ENCODE measurements at places on chromosomes 2 and 18.

DNA sequence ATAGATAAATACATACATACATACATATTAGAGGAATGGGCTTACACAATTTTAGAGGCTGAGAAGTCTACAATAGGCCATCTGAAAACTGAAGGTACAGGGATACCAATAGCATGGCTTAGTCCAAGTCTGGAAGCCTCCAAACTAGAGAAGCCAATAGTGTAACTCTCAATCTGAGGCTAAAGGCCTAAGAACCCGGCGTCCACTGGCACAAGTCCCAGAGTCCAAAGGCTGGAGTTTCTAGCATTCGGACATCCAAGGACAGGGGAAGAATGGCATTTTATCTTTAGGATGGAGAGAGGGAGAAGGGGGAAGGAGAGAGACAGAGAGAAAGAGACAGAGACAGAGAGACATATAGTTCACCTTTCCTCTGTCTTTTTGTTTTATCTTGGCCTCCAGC is 63.7 kb upstream of the SYT4 start:
- no peak for DNase-seq

- DNase-seq: no peak
Observed at GRCh38 chr18:55934821-55935220, 346.8 kb upstream of the TCF4 start.

DNA sequence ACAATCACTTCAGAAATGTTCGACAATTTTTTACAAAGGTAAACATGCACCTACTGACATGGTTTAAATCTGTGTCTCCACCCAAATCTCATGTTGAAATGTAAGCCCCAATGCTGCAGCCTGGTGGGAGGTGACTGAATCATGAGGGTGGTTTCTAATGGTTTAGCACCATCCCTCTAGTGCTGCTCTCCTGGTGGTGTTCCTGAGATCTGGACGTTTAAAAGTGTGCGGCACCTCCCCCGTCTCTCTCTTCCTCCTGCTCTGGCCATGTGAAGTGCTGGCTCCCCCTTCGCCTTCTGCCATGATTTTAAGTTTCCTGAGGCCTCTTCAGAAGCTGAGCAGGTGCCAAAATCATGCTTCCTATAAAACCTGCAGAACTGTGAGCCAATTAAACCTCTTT is 28.3 kb downstream of the MAP3K2 start:
- no peak for DNase-seq

- DNase-seq: no peak
Observed at GRCh38 chr2:101204400-101205115, 48.1 kb upstream of the CNOT11 start.

DNA sequence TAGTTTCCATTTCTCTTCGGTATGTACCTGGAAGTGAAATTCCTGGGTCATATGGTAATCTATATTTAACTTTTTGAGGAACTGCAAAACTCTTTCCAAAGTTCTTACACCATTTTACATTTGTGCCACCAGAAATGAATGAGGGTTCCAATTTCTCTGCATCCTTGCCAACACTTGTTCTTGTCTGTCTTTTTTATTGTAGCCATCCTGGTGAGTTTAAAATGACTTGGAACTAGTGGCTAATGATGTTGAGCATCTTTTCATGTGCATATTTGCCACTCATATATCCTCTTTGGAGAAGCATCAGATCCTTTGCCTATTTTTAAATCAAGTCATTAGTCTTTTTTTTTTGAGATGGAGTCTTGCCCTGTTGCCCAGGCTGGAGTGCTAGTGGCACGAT is 59.4 kb downstream of the MALT1 start:
- no peak for DNase-seq

DNA sequence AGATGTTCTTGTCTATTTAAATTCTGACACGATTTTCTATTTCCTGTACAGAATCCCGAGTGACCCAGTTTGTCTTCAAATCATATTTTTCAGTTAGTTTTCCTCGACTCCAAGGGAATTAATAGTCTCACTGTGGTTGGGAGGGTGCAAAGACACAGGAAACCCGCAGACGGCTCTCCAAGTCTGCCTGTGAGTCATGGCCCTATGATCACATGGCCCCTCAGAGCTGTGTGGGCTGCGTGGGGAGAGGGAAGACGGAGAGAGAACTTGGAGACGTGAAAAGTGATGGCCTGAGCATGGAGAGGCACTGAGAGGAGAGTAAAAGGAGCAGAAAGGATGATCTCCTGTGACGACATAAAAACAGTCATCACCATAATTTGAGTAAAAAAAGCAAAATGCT is 989.9 kb downstream of the DCDC2C start:
- no peak for DNase-seq

GRCh38 chr2:231348704-231349373 is 46.7 kb upstream of the B3GNT7 start:
- no peak for DNase-seq

DNA sequence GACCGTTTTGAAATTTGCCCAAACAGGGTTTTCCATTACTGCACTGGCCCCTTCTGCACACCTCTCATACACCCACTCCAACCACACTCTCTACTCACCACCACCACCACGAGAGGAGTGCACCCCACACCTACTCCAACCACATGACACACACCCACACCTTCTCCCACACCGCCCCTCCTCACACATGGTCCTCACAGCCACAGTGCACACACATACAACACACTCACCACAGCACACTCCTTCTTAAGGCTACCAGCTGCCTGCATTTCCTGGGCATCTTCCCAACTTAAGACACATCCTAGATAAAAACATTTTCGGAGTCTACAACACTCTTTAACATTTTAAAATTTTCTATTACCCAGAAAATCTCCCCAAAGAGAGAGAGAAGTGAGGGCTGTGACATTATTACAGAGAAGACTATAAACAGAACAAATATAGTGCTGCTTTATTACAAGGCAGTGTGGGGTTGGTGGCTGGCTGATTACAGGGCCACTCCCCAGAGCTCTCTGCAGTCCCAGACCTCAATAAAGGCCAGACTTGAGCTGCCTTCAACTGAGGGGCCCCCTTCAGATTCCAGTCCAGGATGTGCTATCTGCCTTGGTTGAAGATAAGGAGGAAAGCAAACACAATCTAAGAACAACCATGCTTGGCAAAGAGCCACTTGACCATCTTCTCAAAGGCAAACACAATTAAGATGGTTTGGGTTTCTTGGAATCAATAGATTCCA is 36.1 kb downstream of the NHEJ1 start:
- no peak for DNase-seq

DNA sequence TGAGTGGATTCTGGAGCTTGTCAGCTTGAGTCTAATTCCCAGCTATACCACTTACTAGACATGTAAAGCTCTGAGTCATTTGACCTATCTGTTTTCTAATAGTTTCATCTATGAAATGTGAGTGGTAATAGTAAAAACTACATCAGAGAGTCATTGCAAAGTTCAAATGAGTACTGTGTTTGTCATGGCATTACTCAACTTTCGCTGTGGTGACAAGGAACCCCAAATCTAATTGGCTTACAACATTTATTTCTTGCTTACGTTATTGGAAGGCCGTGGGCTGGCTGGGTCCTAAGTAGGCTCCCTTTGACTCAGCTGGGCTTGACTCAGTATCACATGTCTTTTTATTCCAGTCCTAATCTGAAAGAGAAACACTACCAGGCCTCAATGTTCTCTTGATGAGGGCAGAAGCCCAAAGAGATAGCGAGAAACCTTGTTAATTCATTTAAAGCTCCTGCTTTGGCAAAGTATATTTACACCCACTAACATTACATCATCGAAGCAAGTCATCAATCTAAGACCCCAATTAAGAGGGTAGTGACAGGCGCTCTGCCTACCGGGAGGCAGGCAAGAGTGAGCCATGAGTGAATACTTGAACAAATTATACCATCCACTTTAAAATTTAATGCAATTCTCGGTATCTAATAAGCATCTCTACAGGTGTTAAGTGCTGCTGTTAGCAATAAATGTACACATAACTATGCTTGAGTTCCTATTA is 431.8 kb upstream of the SPHKAP start:
- DNase-seq: no peak

DNA sequence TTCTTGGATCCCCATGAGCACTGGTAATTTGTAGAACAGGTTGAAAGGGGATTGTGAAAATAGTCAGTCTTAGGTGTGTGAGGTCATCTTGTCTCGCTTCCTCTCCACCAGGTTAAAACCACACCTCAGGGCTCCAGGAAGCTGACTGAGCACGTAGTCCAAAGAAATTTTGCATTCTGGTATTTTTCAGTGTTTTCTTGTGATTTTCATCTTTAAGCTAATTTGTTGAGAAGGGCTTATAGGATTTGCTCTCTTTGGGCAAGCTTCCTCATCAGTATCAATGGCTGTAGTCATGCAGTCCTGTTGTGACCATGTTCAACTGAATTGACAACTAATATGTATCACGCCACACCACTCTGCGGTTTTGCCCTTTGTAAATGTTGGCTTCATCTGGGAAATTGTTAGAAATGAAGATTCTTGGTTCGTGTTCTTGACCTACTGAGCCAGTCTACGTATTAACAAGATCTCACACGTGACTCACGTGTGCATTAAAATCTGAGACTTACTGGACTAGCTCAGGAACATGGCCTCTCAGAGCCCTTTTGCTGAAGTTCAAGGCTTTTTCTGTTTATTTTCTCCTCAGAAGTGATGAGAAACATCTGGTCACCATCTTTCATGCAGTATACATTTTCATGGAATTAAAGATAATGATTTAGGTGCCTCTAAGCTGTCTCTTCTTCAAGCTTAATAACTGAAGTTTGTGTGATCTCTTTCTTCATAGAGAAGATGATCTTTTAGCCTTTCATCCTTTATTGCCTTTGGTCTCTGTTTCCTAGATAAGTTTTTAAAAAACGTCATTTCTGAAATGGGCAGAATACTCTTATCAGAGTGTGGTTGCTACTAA is 32.8 kb downstream of the FMNL2 start:
- DNase-seq: no peak

- DNase-seq: no peak
Observed at GRCh38 chr2:184527058-184527457, 71.3 kb upstream of the ZNF804A start.

- no peak for DNase-seq
Observed at GRCh38 chr2:189291460-189291859, 111.9 kb upstream of the COL5A2 start.

DNA sequence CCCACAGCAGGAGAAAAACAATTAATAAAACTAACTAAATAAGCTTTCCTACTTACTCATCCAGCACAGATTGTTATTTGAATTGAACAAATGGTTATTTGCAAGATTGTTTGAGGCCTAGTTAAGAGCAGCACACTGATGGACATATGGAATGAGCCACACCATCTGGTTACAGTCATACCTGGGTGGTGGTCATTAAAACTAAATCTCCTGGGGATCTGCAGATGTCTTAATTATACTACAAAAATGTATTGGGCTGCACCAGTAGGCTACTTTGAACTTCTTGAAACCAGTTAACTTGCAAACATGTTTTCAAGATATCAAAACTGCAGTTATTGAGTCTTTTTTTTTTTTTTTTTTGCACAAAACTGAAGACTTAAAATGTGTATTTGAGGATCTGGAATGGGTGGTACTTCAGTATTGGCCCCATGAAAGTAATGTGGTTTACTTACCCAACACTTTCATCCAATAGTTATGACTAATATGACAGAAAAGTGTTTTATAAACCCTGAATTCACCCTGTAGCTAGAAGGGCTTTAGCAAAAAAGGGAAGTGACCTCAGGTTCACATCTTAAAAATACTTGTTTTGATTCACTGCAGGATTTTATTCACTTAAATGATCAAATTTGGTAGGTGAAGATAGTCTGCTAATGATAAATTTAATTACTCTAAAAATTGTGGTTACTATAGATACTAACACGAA is 10.8 kb downstream of the AGFG1 start:
- no peak for DNase-seq

- no peak for DNase-seq
Observed at GRCh38 chr18:70160073-70160678, 45.3 kb downstream of the RTTN start.

All from stimulated activated CD4-positive, alpha-beta T cell treated with anti-CD3 and anti-CD28 coated beads, Interleukin-15, amount 100 ng/mL, for 48 hours (primary cell).